Ureter (tissue), 1 donor: ENCODE measurements at places on chromosomes 5 and 9. TPM values are rescaled to one million over a fixed set of nuclear protein-coding genes. Genes with fewer than 3 reads are reported as not detected.

PKD2L2 gene
- total RNA-seq: not detected

GRCh38 chr9:135796784-135797485, 95.0 kb downstream of the KCNT1 start:
- DNase-seq: no peak

DNA sequence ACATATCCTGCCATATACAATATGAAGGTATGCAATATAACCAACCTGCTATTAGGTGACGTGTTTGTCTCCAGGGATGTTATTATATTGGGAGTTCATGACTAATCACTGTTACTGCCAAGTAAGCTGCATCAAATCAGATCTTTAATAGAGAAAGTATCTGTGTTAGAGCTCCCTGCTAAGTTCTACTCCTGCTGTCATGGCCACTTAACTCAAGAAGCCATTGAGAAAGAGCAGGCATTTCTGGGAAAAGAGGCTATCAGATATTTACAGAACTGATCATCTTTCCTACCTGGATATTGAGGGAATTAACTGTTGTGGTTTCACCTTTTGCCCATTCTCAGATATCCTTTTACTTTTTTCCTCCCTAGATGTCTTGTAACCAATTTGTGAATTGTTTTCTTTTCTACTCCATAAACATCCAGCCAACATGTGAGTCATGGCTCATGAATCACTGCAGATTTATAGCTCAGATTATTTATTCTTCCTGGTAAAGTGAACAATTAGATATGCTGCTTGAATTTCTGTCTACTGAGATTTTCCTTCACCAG, 634.8 kb upstream of the FAM174A start:
- DNase-seq: no peak

TRPM3 gene
- 1.3 TPM for total RNA-seq

DNA sequence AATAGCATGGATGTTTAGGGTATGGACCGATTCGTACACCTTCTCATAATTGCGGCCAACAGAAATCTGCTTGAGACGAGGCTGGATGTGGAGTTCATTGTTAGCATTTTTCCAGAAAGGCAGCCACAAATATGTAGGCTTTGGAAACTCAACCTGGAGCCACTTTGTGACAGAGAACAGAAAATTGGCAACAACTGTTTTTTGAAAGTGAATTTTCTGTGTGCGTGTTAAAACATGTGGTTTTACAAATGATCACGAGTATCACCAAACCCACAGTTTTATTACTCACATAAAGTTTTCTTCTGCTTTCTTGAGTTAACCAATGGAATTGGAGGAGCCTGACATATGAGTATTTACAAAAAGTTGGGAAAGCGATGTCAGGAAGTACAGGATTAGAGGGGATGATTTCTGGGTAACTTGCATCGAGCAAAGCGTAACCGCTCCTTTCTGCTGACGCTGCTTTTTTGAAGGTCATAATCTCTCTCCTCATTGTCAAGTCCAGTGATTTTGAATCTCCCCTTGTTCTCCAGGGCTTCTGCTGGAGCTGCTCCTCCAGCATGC, 138.5 kb upstream of the TAF11L2 start:
- no peak for DNase-seq

DNA sequence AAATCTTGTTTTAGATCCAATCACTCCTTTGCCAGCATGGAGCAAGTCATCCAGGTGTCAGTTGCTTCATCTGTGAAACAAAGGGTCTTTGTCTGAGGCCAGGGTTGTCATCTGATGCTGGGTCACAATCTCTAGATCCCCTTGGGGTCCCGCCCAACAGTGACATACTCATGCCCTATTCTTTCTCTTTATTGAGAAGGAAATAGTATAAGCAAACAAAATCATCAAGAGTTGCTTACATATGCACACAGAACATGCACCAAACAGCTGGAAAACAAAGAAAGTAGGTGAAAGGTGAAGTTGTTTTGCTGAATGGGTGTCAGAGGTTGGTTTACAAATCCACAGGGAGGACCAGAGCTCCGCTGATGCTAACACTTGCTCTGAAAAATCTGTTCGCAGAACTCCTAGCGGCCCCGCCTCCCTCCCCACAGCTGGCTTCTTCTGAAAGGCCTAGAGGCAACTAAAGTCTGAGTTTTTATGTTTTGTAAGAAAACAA, 106.1 kb upstream of the SLC44A1 start:
- no peak for DNase-seq

DNA sequence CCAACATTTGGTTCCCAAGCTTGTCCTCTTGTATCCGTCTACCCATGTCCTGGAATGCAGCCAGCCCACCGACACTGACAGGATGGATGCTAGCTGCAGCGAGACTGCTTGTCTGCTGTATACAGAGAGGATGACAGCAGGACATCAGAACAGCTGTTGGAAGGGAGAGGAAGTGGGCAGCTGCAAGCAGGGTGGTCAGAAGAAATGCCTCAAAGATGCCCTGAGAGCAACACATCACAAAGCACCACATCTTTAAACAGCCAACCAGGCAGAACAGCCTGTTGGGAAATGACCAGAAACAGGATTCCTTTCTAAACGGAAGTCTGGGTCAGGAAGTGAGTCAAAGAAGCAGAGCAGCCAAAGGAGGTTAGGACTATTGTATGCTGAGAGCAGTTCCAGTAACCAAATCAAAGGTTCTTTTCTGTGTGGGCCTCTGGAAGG, 219.1 kb downstream of the NDUFS4 start:
- DNase-seq: no peak

DNA sequence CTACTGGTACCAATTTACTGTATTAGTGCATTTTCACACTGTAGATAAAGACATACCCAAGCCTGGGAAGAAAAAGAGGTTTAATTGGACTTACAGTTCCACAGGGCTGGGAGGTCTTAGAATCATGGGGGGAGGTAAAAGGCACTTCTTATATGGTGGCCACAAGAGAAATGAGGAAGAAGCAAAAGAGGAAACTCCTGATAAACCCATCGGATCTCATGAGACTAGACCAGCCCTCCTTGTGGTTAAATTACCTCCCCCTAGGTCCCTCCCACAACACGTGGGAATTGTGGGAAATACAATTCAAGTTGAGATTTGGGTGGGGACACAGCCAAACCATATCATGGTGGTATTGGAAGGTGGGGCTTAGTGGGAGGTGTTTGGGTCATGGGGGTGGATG, 56.5 kb upstream of the SPDL1 start:
- no peak for DNase-seq

TXNDC8 gene
- not detected for total RNA-seq

- DNase-seq: no peak
Measured at GRCh38 chr9:95778957-95779356, 96.5 kb upstream of the ERCC6L2 start.

ELP1 gene
- 24.2 TPM for total RNA-seq

- no peak for DNase-seq
Measured at GRCh38 chr5:154529282-154529681, 51.3 kb upstream of the HAND1 start.

SLC34A3 gene
- total RNA-seq: not detected

DNA sequence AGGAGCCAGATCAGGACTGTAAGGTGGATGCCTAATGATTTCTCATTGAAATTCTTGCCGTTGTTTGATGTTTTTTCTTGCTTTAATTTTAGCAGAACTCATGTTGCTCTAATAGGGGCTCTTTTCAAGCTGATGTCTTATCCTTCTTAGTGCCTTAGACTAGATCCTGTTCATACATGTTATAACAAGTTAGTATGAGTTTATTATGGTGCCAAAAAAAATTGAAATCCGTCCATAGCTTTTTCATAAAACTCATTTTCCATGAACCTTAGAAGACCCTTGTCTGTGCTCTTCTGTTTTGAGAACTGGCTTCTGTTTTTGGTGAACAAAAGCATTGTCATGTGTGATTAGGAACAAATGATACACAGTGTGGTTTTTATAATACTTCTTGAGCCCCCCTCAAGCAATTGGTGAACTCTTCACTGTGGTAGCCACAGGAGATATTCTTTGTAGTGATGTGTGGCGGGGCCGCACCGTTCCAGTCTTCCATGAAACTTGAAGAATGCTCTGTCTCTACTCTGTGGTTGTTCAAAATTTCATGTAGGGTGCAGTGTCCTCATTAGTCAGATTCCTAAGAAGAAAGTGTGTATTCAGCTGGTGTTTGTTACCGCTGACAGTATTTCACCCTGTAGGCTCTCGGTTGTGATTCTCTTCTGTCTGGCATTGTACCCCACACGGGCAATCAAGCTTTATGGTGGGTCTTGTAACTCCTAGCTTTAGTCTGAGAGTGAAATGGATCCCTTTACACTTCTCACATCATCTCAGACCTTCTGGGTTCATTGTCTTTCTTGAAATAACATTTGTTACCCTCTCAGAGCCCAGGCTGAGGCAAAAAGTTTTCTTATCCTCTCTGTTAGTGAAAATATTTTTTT, 10.7 kb downstream of the OTULIN start:
- DNase-seq: no peak

GRCh38 chr5:168467755-168468330, 18.4 kb upstream of the RARS1 start:
- no peak for DNase-seq

IL9 gene
- not detected for total RNA-seq

CNOT8 gene
- total RNA-seq: 39.2 TPM

NR6A1 gene
- total RNA-seq: 5.0 TPM

CARD9 gene
- total RNA-seq: 11.5 TPM

DNA sequence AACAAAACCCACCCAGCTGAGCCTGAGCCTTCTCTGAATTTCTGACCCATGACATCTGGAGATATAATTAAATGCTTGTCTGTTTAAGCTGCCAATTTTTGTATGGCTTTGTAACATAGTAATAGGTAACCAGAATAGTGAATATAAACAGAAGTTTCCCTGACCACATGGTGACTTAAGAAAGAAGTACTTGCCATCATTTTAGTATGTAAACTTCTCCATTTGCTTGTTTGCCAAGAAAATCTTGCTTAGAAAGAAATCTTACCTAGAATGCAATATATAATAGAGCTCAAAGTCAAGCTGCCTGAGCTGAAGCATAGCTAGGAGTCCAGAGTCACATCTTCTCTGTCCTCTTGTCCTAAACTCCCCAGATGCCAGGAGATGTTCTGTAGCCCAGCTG, 117.0 kb downstream of the PCSK1 start:
- no peak for DNase-seq

DNA sequence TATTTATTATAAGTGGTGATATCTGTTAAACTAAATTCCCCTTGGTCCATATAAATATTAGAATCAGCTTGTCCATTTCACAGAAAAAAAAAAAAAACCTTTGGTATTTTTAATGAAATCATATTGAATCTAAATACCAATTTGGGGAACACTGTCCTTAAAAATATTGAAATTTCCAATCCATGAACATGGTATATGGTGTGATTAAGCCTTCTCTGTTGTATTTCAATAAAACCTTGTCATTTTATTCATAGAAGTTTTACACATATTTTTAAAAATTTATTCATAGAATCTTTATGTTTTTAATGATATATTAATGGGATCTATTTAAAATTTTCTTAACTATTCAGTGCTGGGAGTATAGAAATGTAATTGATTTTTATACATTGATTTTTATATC, 135.3 kb downstream of the CEP120 start:
- DNase-seq: no peak

GRCh38 chr9:29339387-29339786, 1766.1 kb upstream of the C9orf72 start:
- DNase-seq: no peak

GRCh38 chr5:180376511-180376910, 23.4 kb upstream of the GFPT2 start:
- DNase-seq: no peak

DNA sequence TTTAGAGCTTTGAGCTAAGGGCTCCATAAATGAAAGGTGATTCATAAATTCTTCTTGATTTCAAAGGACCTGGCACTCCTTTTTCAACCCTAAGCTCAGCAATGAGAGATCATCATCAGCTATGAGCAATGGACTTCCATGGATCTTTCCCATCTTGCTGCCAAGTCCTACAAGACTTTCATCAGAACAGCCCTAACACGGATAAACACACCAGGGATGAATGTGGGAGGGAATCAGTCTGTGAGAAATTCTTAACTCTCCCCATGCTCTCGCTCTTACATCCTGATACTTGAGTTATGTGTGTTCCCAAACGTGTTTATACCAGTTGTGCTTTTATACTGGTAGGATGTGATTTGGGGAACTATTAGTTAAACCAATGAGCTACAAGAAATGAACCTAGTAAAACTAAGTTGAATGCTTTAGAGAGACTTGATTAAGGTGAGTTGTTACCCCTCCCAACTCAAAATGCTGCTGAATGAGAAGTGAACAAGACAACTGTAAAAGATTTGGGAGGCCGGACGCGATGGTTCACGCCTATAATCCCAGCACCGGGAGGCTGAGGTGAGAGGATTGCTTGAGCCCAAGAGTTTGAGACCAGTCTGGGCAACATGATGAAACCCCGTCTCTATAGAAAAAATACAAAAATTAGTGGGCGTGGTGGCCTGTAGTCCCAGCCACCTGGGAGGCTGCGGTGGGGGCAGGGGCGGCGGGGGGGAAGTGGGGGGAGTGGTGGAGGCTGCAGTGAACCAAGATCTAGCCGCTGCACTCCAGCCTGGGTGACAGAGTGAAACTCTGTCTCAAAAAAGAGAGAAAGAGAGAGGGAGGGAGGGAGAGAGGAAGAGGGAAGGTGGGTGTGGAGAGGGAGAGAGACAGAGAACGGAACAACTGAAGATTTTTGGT, 5.2 kb upstream of the RPL26L1 start:
- no peak for DNase-seq

DNA sequence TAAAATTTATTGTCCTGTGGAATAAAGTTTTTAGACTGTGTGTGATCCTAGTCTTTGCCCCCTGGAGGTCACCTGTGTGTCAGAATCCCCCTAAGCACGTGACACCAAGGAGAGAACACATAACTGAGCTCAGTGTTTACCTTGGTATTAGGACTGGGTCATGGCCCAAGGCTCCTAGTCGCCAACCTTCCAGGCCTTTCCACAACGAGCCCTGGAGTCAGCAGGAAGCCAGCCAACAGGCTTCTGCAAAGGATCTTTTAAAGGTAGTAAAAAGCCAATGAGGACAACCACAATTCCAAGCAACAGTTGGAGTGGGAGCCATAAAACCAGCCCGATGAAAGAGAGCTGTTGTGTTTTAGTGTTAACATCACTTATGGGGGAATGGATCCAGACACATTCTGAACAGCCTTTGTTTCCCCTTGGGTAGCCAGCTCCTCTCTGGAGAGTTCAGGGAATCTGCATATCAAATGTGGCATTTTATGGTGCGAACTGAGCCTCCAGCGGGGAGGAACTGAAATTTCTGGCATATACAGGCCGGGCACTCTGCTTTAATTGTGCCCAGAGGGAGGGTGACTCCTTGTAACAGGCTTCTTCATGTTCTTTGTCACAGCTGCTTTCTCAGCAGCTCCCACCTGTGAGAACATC, 239.9 kb downstream of the FSTL4 start:
- DNase-seq: no peak

DNA sequence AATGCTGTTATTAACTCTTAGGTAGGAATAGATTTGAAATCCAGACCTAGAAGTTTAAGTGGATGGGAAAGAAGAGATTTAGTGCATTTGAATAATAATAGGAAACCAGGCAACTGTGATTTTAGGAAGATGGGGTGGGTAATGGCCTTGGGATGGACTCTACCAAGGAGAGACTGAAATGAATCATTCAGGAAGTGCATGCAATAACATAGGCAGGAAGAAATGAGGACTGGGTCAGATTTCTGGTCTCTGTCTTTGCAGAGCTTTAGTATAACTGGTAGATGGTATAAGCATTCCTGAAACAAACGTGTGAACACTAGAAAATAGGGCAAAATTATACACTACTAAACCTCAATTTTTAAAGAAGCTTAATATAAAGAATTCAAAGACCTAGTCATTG, 274.4 kb upstream of the CLINT1 start:
- no peak for DNase-seq

CDC20B gene
- not detected for total RNA-seq
